ENCODE measurements at places on chromosomes 1 and 21.

DNA sequence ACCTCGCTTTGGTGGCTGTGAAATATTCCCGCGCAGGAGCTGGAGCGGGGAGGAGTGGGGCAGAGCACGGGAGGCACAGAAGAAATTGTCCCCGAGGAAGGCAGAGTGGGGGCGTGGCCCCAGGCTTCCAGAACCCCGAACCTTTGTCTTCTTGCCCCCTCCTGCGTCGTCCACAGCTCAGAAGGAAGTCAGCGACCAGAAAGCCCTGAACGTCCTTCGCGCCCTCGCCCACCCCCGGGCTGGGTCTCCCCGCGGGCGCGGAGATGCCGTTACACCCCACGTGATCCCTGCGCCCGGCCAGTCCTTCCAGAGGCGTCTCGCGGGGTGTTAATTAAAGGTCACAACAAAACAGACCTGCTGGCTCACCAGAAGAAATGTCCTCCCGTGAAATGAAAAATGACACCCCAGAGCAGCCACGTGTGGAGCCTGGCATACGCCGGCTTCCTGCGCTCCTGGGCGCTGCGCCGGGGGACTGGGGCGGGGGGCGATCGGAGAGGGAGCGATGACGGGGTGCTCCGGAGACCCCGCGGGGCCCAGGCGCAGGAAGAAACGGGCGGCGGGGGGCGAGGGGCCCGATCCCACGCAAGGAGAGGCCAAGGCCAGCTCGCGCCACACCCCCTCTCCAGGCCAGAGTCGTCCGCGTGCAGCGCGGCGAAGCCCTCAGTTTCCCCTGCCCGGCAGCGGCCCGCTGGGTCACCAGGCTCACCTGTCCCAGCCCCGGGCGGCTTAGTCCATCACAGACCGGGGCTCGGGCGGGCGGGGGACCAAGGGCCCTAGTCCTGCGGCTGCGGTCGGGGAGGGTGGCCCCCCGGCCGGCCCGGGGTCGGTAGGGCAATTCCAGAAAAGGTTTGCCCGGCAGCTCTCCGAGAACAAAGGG is 995 bp upstream of the KIF26B start:
- no peak for DNase-seq

DNA sequence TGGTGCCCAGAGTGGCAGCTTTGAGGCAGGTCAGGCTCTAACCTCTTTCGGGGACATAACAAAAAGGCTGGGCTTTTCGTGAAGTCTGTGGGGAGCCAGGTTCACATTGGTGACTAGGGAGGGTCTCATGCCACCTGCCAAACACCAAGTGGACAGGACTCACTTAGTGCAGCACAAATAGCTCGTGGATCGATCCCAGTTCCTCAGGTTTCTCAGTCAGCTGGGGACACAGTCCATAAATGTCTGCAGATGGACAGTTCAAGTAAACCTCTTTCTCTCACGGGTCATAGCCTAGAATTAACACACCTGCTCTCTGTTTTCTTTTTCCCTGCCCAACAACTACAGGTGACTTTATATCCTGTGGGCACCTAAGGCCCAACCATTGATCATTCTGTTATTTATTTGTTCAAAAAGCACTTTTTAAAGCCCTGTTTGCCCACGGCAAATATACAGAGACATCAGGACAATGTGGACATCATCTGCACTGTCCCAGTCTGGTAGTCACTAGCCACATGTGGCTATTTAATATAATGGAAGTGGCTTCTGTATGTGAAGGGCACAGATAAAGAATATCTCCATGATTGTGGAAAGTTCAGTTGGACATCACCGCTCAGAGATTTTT is 53.5 kb downstream of the CAPN2 start:
- DNase-seq: no peak

- no peak for DNase-seq
Observed at GRCh38 chr1:77430966-77431690, 149.3 kb downstream of the AK5 start.

- DNase-seq: peak; percentile 36
Observed at GRCh38 chr1:30707412-30708360, 15.7 kb downstream of the MATN1 start.

DNA sequence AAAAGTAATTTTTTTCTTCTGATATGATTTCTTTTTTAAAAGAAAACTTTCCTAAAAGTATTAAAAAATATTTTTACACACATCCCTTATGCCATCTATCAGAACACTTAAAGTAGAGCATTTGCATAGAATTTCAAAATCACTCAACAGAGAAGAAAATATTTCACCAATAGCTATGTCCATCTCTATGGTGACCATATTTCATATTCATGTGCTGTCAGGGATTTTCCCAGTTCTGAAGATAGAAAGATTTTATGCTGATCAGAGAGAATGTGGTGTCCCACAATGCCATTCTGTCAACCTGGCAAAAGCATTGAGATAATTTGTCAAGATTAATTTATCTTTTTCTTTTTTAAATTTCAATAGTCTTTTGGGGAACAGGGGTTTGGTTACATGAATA is 87.0 kb downstream of the C4BPA start:
- DNase-seq: no peak

- DNase-seq: no peak
Observed at GRCh38 chr1:74673351-74674111, at the start of gene ERICH3. Gene ERICH3, minus strand, starts transcription at chr1:74673792. Its CDS starts 273 bp downstream, at chr1:74673519.

- no peak for DNase-seq
Observed at GRCh38 chr1:50080904-50081586, 27.7 kb upstream of the ELAVL4 start.

- DNase-seq: peak; percentile 53
Observed at GRCh38 chr1:39590546-39590945, 14.0 kb upstream of the PABPC4 start.

DNA sequence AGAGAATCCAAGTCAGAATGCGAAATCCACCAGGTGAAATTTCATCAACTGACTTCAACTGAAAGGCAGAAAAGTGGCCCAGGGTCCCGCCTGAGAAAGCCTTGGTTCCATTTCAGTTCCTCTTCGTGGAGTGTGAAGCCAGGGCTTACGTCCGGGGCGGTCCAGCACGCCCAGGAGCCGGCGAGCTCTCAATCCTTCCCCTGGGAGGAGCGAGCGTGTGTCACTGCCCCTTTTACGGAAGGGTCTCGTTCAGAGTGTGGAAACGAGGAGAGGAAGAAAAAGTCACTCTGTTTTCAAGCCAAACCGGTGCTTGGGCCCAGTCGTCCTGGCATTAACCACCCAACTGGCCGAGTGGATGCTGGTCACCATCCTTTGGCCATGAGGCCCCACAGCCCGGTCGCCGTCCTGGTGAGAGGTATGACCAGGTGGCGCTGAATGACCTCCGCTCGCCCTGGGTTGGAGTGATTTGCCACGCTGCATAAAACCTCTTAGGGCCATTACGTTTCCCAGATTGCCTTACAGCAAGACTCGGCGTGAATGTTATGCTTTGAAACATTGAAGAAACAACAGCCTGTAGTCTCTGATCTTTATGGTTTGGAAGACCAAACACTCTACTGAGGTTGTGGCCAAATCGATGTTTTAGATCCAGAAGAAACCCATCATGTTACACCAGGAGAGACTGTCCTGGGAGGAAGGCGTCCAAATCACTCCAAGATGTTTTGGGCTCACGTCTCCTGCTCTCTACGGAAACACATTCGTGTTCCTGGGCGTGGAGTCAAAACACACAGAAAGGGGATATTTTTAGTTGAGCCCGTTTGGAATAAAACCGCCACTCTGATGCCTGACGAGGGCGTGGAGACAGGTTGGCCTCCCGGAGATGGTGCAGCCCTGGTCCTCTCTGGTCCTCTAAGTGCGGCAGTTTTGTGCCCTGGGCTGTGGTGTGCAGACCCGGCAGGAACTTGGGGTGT is 93.6 kb upstream of the ACTRT2 start:
- DNase-seq: no peak

DNA sequence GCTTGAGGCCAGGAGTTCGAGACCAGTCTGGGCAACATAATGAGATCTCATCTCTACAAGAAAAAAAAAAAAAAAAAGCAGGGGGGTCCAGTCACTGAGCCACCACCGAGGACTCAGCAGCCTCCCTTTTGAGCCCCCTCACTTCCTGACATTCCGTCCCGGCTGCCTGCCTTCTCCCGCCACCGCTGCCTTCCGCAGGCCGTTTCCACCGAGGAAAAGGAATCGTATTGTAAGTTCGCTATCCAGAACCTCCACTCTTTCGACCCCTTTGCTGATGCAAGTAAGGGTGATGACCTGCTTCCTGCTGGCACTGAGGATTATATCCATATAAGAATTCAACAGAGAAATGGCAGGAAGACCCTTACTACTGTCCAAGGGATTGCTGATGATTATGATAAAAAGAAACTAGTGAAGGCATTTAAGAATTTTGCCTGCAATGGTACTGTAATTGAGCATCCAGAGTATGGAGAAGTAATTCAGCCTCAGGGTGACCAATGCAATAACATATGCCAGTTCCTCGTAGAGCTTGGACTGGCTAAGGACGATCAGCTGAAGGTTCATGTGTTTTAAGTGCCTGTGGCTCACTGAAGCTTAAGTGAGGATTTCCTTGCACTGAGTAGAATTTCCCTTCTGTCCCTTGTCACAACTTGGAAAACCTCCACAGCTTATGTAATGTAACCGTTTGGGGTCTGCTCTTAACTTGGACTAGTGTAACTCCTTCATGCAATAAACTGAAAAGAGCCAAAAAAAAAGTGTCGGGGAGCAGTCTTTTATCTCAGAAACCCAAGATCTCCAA is 55.6 kb downstream of the GLUL start:
- DNase-seq: no peak

- peak; percentile 1 for DNase-seq
Observed at GRCh38 chr21:30340714-30341573, 3.5 kb upstream of the KRTAP27-1 start.

DNA sequence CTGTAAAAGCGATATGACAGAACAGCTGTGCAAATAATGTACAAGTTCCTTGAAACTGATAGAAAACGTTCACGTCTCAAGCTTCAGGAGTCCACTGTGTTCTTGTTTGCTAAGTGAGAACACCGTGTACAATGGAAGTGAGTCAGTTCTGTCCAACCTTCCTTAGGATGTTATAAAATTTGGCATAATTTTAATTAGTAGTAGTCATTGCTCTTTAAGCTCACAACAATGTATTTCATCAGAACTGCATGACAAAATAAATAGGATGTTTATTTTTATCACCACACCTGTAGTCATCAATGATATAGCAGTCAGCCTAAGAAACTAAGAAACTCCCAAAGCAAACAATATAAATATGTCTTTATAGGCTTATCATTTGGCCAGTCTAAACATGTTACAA is 53.0 kb downstream of the RGS2 start:
- DNase-seq: no peak

DNA sequence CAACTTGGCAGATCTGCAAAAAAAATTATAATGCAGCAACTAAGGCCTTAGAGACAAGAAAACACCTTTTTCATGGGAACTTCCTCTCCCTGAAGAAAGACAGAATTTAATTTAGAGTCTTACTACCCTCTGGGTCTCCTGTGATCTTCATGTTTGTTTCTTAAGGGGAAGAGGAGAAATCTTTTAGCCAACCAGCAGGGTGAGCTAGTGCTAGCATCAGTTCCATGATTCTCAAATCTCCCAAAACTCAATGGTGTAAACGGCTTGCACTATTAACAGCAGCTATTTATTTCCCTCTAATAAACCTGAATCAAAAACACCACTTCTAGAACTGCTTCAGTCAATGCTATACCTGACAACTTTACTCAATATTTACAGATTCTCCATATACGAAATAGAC is 3.8 kb downstream of the ZNF644 start:
- DNase-seq: peak; percentile 48

DNA sequence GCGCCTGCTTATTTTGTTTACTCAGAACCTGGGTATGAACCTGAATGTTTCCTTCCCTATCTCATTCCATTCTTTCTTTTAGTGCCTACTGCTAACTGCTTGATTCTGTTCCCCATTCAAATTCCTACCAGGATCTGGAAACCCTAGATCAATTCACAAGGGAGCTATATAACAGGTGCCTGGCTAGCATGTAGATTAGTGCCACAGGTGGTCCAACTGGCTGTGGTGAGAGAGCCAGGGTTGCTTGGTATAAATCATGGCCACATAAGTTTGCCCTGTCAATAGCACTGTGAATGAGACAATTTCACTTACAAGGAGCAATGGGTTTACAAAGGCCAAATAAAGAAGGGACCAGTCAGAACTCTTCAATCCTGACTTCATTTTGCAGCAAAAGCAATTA is 6.6 kb upstream of the PRPF38B start:
- no peak for DNase-seq

- DNase-seq: no peak
Observed at GRCh38 chr1:231919886-231920285, 293.3 kb downstream of the DISC1 start.

GRCh38 chr1:172154551-172154950 is 265.9 kb upstream of the C1orf105 start:
- peak; percentile 93 for DNase-seq
